ENCODE measurements at places on chromosomes 2 and 18.

GRCh38 chr2:23410596-23410995 lies 25.6 kb downstream of the KLHL29 start:
- no peak for DNase-seq

DNA sequence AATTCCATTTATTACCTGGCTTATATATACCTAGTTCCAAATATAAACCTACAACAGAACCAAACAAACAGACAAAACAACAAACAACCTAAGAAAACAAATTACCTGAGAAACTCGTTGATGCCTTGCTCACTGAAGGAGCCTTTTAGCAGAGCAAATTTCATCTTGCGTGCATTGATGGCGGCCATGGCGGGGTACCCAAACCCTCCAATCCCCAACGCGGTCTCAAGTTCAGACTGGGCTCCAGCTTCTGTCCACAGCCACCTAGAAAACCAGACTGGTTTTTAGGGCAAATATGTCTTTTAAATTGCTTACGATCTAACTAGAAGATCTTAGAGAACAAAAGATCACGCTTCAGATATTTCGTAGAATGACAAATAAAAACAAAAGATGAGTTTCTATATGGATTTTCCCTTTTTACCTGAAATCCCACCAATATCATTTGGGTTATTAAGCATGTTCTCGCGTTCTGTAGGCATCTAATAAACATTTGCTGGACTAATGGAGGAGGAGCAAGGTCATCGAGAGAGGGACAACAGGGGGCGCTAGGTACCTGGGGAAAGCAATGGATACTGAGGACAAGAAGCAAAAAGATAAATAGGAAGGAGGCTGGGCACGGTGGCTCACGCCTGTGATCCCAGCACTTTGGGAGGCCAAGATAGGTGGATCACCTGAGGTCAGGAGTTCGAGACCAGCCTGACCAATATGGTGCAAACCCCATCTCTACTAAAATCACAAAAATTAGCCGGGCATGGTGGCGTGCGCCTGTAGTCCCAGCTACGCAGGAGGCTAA lies 25.2 kb downstream of the PDIA6 start:
- DNase-seq = peak; percentile 46

DNA sequence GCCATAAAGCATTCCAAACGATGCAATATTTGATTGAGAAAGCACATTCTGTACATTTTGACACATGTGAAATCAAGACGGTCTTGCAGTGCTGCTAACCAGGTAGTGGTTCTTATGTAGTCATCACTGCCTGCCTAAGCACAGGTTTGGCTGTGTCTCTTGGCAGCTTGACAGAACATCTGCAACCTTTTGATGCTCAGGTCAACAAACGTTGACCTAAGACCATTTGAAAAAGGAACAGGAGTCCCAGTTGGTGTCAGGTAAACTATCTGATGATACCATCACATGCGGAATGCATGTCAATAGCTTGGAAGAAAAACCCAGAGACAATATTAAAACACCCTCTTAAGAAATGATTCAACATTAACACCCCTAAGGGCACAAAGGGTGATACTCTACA lies 80.7 kb downstream of the L3MBTL4 start:
- DNase-seq = no peak

DNA sequence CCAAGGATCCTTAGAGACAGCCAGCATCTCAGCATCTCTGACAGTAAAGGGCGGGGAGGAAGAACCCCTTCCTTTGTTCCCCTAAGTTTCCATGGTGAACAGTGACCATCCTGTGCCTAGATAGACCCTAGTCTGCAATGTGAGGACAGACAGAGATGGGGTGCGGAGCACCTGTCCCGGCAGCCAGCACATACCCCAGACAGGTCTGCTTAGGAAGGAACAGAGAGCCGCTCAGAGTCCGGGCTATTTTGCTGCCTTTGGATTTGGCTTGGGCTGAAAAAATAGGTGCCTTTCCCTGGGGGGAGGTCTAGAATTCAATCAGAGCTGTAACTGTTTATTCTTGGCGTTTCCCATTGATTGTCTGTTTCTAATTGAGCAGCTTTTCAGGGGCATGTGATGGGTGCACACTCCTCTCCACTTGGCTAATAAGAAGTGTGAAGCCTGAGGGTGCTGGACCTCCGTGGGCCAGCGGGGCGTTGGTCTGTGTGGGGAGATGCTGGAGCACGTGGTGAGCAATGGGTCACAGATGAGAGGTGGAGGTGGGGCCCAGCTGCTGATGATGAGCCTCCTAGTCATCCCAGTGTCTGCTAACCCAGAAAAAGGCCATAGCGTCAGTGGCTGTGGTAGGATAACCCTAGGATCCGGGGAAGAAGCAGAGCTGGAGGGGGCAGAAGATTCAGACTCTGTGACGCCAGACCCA lies 236.8 kb downstream of the SEPTIN10 start:
- DNase-seq = no peak

GRCh38 chr2:218517434-218518206 lies 50.5 kb downstream of the USP37 start:
- no peak for DNase-seq

- no peak for DNase-seq
Observed at GRCh38 chr2:20737505-20737904, 70.6 kb downstream of the GDF7 start.

DNA sequence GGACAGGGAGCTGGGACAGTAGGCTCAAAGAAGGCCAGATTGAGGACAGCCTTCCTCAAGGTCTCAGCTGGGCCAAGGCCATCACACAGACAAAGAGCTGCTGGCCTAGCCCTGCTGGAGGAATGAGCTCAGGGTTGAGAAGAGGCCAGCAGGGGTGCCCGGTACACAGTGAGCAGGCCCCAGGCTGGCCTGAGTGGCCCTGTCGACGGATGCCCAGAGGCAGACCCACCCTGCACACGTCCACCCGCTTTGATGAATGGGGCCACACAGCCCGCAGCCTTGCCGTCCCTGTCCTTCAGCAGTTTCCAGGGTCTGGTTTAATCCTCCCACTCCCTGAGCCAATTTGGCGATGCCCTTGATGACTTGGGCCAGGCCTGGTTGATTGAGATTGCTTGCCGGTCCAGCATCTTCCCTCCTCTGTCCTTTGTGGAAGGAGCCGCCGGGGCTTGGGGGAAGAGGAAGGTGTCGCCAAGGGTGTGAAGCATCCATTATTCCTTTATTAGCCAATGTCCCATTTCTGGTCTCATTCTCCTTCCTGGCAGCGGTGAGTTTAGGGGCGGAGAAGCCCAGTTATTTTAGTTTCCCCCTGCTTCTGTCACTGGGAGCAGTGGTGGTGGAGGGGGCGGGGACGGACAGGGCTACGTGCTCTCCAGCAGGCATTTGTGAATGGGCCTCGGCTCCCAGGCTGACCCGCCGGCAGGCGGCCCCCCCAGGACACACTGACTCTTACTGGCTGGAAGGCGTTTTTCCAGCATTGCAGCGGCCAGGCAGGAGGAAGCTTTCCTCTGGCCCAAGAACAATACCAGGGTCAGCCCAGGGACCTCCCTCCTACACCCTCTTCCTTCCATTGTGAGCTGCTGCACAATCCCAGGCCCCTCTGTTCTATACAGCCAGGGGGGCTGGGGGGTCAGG lies 141.8 kb downstream of the CTIF start:
- DNase-seq = peak; percentile 96

DNA sequence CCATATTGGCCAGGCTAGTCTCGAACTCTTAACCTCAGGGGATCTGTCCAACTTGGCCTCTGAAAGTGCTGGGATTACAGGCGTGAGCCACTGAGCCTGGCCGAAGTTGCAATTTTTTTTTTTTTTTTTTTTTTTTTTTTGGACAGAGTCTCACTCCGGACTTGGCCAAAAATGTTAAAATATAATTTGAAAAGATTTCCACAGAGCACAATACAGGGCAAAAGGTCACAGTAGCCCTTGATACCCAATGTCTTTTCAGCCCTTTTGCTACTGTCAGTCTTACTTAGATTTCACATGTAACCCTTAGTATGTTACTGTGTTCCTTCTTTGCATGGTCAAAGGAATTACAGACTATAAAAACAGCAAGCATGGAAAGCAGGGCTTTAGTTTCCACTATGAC lies 42.6 kb upstream of the MAPRE2 start:
- DNase-seq = no peak

GRCh38 chr2:69305166-69305565 lies 81.9 kb downstream of the GFPT1 start:
- no peak for DNase-seq
